Lower lobe of right lung (tissue), 2 donors: ENCODE measurements at places on chromosomes 2 and 18. TPM values are rescaled to one million over a fixed set of nuclear protein-coding genes. Genes with fewer than 3 reads are reported as not detected.

GRCh38 chr18:3358310-3358709 lies 91.7 kb upstream of the TGIF1 start:
- DNase-seq = no peak
- no peak overlapping the region for H3K4me3 ChIP-seq
- no peaks in the 10 kb centered on the region for H3K27me3 ChIP-seq
- no peaks in the 10 kb centered on the region for H3K36me3 ChIP-seq

- no peak overlapping the region for H3K27ac ChIP-seq
- no peak for DNase-seq
- H3K4me3 ChIP-seq = no peak overlapping the region
- no peaks in the 10 kb centered on the region for H3K27me3 ChIP-seq
- H3K4me1 ChIP-seq = no peaks in the 10 kb centered on the region
Observed at GRCh38 chr2:46435796-46436360, 43.5 kb upstream of the TMEM247 start.

DNA sequence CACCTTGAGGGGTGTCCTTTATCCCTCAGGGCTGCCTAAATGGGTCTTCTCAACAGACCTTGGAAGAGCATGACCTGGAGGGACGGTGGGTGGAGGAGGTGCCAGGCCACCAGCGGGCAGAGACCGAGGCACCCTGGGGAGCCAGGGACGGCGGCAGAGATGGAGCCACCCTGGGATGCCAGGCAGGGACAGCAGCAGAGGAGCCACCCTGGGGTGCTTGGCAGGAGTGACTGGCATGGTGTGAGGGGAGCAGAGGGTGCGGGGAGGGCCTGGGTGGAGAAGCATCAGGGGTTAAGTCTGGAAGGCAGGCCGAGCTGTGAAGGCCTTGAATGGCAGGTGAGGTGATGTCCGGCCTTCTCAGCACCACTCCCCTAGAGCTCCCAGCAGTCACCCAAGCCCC lies 56.1 kb downstream of the CIB4 start:
- H3K36me3 ChIP-seq = no peaks in the 10 kb centered on the region
- no peak for DNase-seq
- no peak overlapping the region for H3K27ac ChIP-seq

DNA sequence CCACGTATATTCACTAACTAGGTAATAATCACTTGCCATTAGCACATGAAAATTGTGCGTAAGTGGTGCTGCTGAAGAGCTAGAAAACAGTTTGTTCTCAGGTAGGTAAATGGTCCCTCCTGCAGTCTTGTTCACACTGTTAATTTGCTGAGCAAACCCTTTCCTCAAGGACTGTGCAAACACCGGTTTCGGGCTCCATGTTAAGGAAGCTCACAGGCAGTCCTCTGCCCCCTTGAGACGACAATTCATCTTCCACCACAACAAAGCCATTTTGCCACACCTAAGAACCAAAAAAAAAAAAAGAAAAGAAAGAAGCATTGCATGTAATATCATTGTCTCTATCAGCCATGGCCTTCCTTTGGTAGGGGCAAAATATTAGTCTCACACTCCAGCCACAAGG lies 193.9 kb downstream of the BCL11A start:
- DNase-seq = no peak
- no peaks in the 10 kb centered on the region for H3K4me1 ChIP-seq
- no peaks in the 10 kb centered on the region for H3K27me3 ChIP-seq
- no peak overlapping the region for H3K27ac ChIP-seq
- no peaks in the 10 kb centered on the region for H3K36me3 ChIP-seq
- no peak overlapping the region for H3K4me3 ChIP-seq

FMNL2 gene
- total RNA-seq = 77.9 TPM

CCDC148 gene
- 2.8 TPM for total RNA-seq

GRCh38 chr2:79855264-79856006 lies 342.6 kb downstream of the CTNNA2 start:
- H3K4me1 ChIP-seq = no peaks in the 10 kb centered on the region
- no peaks in the 10 kb centered on the region for H3K36me3 ChIP-seq
- DNase-seq = no peak

MARCHF4 gene
- 0.12 TPM for total RNA-seq

DNA sequence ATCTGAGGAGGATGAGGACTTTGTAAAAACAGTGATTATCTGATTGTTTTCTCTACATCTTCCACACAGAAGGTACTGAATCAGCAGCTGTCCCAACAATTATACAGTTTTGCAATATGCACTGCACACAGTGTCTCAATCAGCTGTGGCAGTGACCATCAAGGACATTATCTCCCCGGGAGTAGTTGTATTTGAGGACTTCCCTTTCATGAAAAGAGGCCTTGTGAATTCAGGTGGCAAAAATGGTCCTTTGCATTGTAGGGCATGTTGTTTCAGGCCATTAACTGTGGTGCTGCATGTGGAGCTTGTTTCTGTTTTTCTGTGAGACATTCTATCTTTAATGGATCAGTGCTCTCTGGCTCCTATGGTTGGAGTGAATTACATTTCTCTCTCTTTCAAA lies 779.4 kb upstream of the FSHR start:
- DNase-seq = no peak
- H3K27ac ChIP-seq = no peak overlapping the region
- no peaks in the 10 kb centered on the region for H3K36me3 ChIP-seq
- H3K4me1 ChIP-seq = no peaks in the 10 kb centered on the region

IL1B gene
- 17.5 TPM for total RNA-seq

- no peak overlapping the region for H3K27ac ChIP-seq
- H3K4me1 ChIP-seq = no peaks in the 10 kb centered on the region
- H3K4me3 ChIP-seq = no peak overlapping the region
- H3K27me3 ChIP-seq = no peaks in the 10 kb centered on the region
- DNase-seq = no peak
- H3K36me3 ChIP-seq = no peaks in the 10 kb centered on the region
Observed at GRCh38 chr2:181106229-181106628, 125.8 kb downstream of the UBE2E3 start.

DNA sequence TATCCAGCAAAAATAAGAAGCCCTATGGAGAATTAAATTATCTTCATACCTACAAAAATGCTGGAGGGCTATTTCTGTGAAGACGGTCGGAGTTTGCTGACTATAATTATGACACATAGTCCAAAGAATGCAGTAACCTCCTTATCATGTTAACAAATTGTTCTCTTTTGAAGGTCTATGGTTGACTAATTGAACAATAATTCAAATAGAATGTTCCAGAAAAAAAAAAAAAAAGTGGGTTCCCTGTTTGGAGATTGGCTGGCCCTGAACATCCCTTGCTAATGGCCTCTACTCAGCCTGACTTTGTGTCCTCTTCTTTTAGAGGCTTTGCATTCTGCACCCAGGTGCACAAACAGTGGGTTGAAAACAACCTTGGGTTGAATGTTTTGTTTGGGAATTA lies 82.8 kb upstream of the CCBE1 start:
- H3K36me3 ChIP-seq = no peaks in the 10 kb centered on the region
- no peaks in the 10 kb centered on the region for H3K27me3 ChIP-seq
- no peak overlapping the region for H3K27ac ChIP-seq

- H3K4me1 ChIP-seq = peaks cover 27% of the 10 kb centered on the region
- H3K27me3 ChIP-seq = no peaks in the 10 kb centered on the region
- no peaks in the 10 kb centered on the region for H3K36me3 ChIP-seq
- H3K4me3 ChIP-seq = no peak overlapping the region
Observed at GRCh38 chr2:23505984-23506380, 121.0 kb downstream of the KLHL29 start.
